ENCODE measurements at places on chromosomes 3 and 15.

- no peak for DNase-seq
Measured at GRCh38 chr3:5239602-5240001, 52.1 kb downstream of the EDEM1 start.

DNA sequence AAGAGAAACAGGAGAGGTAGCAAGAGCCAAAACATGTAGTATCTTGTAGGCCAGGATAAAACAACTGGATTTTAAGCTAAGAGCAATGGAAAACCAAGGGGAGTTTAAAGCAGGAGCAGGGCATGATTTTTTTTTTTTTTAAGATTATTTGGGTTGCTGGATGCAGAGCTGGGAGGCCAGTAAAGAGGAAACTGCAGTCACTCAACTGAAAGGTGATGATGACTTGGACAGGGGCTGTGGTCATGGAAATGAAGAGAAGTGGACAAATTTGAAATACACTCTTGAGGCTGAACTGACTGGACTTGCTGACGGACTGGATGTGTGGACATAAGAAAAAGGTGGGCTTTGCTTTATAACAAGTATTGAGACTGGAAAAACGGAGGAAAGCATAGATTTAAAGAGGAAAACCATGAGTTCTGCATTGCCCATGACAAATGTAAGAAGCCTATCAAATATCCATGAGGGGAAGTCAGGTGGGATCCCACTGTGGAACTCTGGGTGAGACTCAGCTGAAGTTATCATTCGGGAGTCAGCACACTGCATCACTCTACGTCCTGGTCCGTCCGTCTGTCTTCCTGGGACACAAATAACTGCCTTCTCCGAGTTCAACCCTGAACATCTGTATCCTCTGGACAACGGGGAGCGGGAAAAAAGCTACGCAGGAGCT lies 688 bp downstream of the XPC start:
- no peak for DNase-seq

DNA sequence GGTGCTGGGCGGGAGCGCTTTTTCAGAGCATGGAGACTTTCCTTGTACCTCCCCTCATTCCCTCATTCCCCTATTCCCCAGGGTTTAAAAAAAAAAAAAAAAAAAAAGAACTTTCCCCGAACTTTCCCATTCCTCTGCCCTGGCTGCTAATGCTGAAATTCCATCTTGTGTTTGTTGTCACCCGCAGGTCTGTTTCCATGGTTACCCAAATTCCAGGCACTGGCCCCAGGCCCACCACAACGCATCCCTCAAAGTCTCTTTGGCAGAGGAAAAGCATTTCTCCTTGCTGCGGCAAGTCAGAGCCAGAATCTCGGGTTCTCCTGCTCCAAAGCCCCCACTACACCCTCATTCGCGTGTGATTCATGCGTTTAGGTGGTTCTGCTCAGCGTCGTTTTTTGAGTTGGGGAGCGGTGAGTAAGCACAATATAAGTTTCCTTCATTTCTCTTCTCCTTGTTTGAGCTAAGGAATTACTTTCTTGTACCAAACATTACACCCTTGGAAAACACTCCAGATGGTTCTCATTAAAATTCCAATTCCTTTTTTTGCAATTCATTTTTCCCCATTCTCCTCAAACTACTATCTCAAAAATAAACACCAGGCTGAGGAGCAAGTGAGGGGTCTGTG lies 21.6 kb downstream of the ANAPC13 start:
- no peak for DNase-seq

GRCh38 chr3:77141423-77141822 lies 101.5 kb downstream of the ROBO2 start:
- DNase-seq, result no peak

DNA sequence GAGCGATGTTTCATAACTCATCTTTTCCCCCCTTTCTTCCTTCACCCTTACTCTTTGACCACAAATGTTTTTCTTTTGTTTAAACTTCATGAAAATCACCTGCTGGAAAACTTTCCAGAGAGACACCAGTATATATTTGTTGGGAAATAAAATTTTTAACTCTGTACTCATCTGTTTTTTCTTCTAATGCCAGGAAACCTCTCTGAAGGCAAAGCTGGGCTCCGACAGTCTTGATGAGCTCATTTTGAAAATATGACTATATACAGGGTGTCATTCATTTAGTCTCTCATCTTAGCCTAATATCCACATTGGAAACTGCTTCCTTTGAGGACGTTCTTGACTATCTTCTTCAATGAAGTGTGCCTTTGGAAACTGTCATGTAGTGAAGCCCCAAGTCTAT lies 339.6 kb upstream of the ROBO2 start:
- DNase-seq, result no peak
